Mucosa of gallbladder (tissue), 1 donor: ENCODE measurements at places on chromosomes 16 and 17. TPM values are rescaled to one million over a fixed set of nuclear protein-coding genes. Genes with fewer than 3 reads are reported as not detected.
A peak's percentile ranks its signal among the peaks of the same experiment; 100 is the strongest.

The LPO gene
- total RNA-seq: not detected

- DNase-seq: peak; percentile 46
Observed at GRCh38 chr16:27222249-27223225, 19.2 kb downstream of the KDM8 start.

DNA sequence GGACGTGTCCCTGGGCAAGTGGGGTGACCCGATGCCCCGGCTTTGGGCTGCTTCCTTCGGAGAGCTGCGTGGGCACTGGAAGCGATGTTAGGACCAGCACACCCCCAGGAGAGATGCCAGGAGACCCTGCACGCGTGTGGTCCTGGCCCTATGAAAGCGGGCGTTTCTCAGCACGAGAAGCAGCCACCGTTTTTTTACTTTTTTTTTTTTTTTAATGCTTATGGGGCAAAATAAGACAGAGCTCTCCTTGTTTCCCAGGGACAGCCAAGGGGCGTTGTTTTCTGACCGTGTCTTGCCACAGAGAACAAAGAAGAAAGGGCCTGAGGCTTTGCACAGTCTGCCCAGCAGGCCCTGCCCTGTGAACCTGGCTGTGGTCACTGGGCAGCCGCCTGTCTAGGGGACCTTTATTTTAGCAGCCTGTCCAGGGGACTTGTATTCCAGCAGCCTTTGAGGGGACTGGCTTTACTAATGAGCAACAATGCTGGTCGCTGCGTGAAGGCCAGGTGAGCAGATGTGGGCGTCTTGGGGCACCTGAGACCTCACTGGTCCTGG lies 996 bp downstream of the SLC25A10 start:
- no peak for DNase-seq

DNA sequence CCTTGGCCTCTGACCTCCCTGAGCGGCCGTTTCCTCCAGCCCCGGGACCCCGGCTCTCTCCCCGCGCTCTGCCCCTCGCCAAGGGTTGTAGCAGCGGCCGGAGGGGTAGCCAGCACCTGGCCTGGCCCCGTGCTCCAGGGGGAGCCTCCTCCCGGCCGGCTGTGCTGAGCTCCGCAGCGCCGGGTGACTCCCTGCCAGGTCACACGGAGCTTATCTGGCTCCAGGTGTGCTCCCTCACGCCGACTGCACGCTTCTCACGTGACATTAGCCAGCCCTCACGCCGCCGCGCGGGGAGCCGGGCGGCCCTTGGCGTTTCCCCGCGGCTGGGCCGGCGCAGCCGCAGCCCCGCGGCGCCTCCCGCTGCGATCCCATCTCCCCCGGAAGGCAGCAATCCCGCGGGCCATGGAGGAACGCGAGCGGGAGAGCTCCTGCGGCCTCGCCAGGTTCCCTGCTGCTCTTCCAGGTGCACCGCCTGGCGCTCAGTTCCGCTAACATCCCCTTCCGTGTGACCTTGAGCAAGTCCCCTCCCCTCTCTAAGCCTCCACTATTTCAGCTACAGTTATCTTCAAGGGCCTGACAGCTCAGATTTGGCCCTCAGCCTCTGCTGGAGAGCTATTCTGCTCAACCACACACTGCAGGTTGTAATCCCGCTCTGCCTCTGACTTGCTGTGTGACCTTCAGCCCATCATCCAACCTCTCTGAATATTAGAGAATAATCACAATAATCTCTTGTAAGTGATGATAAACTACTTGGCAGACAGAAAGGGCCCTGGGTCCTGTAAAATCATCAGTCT lies 3.4 kb downstream of the MYO18A start:
- no peak for DNase-seq

The MYCBPAP gene
- total RNA-seq: 4.6 TPM

- no peak for DNase-seq
Observed at GRCh38 chr17:7903154-7904103, 12.7 kb downstream of the RNF227 start.

- DNase-seq: no peak
Observed at GRCh38 chr16:30875871-30876801, 17.7 kb downstream of the BCL7C start.

GRCh38 chr17:8859804-8860430 lies 7.6 kb downstream of the PIK3R6 start:
- no peak for DNase-seq

DNA sequence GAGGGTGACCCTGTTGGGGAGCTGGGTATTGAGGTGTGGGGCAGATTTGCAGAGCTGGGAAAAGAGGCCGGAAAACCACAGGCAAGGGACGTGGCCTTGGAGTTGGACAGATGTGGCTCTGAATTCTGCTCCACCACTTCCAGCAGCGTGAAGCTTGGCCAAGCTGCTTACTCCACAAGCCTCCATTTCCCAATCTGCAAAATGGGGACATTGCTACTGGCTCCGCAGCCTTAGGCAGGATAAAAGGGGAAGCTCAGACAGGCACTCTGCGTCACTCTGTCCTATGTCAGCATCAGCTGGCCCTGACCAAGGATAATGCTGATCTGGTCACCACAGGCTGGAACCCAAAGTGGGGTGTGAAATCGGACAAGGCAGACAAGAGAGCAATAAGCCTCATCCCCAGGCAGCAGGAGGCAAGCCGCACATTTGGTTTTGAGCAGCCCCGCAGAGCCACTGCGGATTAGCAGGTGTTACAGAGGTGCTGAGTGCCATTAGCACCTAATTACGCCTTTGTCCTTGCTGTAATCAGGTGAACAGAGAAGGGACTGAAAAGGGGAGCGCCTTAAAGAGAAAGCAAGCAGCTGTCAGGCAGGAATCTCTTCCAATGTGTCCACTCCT lies 54.8 kb downstream of the SDK2 start:
- DNase-seq: no peak

DNA sequence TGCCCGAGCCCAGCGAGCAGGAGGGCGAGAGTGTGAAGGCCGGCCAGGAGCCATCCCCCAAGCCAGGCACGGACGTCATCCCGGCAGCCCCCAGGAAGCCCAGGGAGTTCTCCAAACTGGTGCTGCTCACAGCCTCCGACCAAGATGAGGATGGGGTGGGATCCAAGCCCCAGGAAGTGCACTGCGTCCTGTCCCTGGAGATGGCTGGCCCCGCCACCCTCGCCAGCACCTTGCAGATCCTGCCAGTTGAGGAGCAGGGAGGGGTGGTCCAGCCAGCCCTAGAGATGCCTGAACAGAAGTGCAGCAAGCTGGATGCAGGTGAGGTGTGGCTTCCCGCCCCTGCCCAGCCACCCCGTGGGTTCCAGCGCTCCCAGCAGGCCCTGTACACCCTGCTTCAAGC lies 18.0 kb downstream of the FLYWCH1 start:
- no peak for DNase-seq

GRCh38 chr17:71208111-71208704 lies 912.6 kb upstream of the SOX9 start:
- no peak for DNase-seq

The TTYH2 gene
- total RNA-seq: 6.9 TPM

DNA sequence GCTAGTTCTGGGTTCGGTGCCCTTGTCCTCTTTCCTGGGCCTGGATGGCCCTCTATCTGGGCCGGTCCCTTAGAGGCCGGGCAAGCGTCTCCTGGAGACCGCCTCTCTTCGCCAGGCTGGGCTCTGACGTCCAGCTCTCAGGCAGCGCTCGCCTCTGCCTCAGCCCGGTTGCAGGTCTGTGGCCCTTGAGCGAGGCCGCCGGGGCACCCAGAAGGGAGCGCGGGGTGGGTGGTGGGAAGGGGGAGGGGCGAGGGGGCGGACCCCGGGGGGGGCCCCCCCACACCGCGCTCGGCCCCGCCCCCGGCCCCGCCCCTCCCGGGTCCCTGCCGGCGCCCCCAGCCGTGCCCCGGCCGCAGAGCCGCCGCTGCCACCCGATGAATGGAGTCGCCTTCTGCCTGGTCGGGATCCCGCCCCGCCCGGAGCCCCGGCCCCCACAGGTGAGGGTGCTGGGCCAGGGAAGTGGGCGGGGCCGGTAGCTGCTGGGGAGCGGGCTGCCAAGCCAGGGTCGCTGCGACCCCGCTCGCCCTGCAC lies at the start of gene ARHGAP23:
Gene ARHGAP23 (plus strand): TSS at position 353 of the 531 bp plus-strand sequence. CDS start 22 bp downstream, at position 375.
- peak; percentile 48 for DNase-seq

DNA sequence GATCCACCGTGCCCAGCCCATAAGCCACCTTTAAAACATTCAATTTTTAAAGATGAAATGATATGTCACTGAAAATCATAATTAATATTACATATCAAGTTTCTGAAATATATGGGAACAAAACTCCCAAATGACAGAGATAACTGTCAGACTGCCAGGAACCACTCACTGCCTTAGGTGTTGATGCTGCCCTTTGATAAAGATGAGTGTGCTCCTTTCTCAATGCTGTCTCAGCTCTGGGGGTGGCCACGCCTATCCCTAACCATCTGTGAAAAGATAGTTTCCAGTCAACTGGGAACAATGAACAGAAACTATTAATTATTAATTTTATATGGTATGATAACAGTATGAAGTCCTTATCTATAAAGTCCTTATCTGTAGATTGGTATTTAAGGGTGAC lies 177.7 kb downstream of the MYO1D start:
- DNase-seq: no peak

- DNase-seq: no peak
Observed at GRCh38 chr17:46163929-46164594, 29.2 kb downstream of the KANSL1 start.

The CLEC19A gene
- 0.26 TPM for total RNA-seq

GRCh38 chr16:82980810-82981209 lies 354.0 kb downstream of the CDH13 start:
- no peak for DNase-seq

- DNase-seq: no peak
Observed at GRCh38 chr17:39602533-39603303, 5.0 kb downstream of the NEUROD2 start.

DNA sequence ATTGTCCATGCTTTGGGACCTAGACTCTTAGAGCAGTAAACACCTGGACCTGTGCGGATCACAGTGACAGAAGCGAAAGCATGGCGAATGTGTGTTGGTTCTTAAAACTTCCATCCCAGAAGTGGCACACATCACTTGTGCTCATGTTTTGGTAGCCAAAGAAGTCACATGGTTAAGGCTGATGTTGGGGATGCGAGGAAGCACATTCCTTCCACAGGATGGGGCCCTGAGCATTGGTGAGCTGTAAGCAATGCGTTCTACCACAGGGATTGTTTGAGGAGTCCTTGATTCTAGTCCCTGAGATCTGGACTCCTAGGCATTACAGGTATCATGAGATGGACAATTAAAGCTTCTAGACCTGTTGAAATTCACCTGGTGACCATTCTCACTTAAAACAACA lies 375.9 kb downstream of the UTP18 start:
- DNase-seq: no peak

DNA sequence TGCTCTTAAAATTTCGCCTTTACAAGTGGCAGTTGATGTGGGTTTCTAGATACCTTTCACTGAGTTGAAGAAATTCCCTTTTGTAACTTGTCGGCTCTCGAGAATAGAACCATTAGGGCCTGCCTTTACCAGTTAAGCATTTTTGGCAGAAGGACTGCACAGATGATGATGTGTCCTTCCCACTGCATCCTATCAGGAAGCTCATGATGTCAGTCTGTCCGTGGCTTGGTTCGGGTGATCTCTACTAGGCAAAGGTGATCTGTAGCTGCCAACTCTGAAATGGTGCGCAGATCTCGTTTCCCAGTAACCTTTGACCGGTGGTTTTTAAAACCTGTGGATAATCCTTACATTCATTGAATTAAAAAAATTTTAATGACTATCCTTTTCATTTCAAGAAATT lies 49.7 kb downstream of the ZNRF1 start:
- DNase-seq: no peak

- DNase-seq: no peak
Observed at GRCh38 chr16:67448580-67448979, 17.7 kb downstream of the HSD11B2 start.

The KLHDC4 gene
- total RNA-seq: 31.8 TPM

The MYH13 gene
- total RNA-seq: not detected

The KRT24 gene
- 0.17 TPM for total RNA-seq

GRCh38 chr17:64571746-64572145 lies 65.0 kb downstream of the CEP95 start:
- DNase-seq: no peak

- DNase-seq: no peak
Observed at GRCh38 chr16:20073203-20074098, at the start of gene GPR139. TSS of gene GPR139 (minus strand) at chr16:20073890. CDS start at chr16:20073616, 274 bp downstream.

DNA sequence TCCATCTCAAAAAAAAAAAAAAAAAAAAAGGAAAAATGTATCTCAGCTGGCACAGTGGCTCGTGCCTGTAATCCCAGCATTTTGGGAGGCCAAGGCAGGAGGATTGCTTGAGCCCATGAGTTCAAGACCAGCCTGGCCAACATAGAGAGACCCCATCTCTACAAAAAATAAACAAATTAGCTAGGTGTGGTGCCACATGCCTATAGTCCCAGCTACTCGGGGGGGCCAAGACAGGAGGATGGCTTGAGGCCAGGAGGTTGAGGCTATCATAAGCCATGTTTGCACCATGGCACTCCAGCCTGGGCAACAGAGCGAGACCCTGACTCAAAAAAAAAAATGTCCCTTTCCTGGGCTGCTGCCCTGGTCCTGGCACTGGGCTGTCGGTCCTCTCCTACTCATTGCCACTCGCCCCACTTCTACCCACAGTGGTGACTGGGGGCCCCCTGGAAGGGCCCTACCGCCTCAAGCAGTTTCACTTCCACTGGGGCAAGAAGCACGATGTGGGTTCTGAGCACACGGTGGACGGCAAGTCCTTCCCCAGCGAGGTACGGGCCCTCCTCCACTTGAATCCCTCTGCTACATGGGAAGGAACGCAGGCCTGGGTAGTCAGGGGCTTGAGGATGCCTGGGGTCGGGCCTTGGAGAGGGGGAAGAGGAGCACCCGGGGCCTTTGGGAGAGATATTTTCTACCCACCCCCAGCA lies 6.1 kb downstream of the CA7 start:
- no peak for DNase-seq

The CANT1 gene
- 132 TPM for total RNA-seq

The CHST4 gene
- 586 TPM for total RNA-seq

- no peak for DNase-seq
Observed at GRCh38 chr16:59459806-59460205, 725.7 kb upstream of the GOT2 start.

DNA sequence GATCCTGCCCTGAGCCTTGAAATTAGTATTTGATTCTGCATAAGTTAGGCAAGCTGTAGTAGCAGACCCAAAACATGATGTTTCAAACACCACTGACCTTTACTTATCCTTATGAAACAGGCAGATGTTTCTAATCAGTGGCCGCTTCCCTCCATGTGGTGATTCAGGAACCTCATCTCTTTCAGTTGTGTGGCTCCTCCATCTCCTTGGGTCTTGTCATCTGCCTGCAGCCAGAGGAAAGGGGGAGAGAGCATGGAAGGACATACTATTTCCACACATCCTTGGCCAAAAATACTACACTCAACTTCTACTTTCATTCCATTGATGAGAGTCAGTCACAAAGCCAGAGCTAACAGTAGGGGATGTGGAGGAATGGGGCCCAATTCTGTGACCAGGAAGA lies 41.6 kb upstream of the IRX6 start:
- DNase-seq: no peak

DNA sequence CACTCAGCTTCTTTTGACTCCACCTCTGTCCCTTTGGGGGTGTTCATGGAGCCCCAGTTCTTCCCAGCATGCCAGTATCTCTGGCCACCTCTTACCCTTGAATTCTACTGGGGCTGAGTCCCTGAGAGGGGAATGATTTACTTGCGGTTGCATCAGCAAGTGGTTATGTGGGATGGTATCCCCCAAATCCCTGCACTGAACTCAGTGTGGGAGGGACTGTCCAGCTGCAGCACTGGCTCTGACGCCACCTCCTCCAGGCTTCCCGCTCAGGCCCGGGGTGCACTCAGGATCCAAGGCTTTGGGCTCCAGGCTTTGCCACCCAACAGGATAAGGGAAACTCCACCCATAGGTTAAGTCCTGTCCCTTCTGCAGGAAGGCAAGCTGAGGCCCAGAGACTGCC lies 21.1 kb upstream of the BRD7 start:
- no peak for DNase-seq

GRCh38 chr17:27577884-27578717 lies 52.9 kb upstream of the LGALS9 start:
- no peak for DNase-seq
